ENCODE measurements at places on chromosomes 4 and X. TPM values are rescaled to one million over a fixed set of nuclear protein-coding genes. Genes with fewer than 3 reads are reported as not detected.

Gene PCDH19
- 0.11 TPM for total RNA-seq

Gene SLIT2
- 82.4 TPM for total RNA-seq

Gene SMR3B
- not detected for total RNA-seq

Gene TLR10
- total RNA-seq, result not detected

Gene TRIM60
- total RNA-seq, result not detected

Gene PCYT1B
- under 0.01 TPM for total RNA-seq

Gene DIAPH2
- 34.2 TPM for total RNA-seq

Gene OPRPN
- total RNA-seq, result not detected

Gene PRDM5
- 18.3 TPM for total RNA-seq

Gene EVC
- 42.8 TPM for total RNA-seq

Gene XK
- total RNA-seq, result 0.39 TPM

Gene CLDN34
- total RNA-seq, result not detected

Gene TMEM35A
- total RNA-seq, result not detected

Gene SATL1
- under 0.01 TPM for total RNA-seq

Gene WDR17
- under 0.01 TPM for total RNA-seq

Gene KLKB1
- not detected for total RNA-seq

Gene UGT2B11
- total RNA-seq, result not detected

Gene SHISA3
- not detected for total RNA-seq

Gene IL15
- not detected for total RNA-seq

Gene L1CAM
- total RNA-seq, result 0.39 TPM

Gene INTU
- total RNA-seq, result 13.8 TPM

Gene CFI
- not detected for total RNA-seq

Gene NMU
- not detected for total RNA-seq

Gene F9
- total RNA-seq, result not detected

Gene TAF7L
- under 0.01 TPM for total RNA-seq

Gene PDGFC
- total RNA-seq, result 65.0 TPM

Gene CT45A10
- total RNA-seq, result not detected

Gene BCLAF3
- total RNA-seq, result 4.2 TPM

Gene HSFX3
- total RNA-seq, result not detected

Gene TBX22
- total RNA-seq, result not detected

Gene PDZD4
- total RNA-seq, result not detected

Gene FAM184B
- under 0.01 TPM for total RNA-seq
